Right atrium auricular region (tissue), 2 donors: ENCODE measurements at places on chromosomes 1 and 21.

DNA sequence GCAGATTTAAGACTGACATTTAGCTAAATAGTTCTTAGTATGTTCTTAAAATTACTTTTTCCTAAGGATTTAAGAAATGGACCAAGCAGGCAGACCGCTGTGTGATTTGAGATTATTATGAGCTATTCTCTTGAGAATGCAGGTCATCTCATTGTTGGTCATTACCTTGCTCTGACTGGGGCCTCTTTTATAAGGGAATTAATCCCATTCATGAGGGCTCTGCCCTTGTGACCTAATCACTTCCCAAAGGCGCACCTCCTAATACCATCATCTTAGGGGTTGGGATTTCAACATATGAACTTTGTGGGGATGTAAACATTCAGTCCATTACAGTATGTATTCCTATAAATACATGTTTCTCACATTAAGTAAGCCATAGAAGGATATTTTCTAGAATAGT is 24.2 kb downstream of the OSBPL9 start:
- no peak for DNase-seq
- H3K27ac ChIP-seq, result peak overlapping the region; percentile 84
- no peak overlapping the region for H3K4me3 ChIP-seq
- no peaks in the 10 kb centered on the region for H3K36me3 ChIP-seq

DNA sequence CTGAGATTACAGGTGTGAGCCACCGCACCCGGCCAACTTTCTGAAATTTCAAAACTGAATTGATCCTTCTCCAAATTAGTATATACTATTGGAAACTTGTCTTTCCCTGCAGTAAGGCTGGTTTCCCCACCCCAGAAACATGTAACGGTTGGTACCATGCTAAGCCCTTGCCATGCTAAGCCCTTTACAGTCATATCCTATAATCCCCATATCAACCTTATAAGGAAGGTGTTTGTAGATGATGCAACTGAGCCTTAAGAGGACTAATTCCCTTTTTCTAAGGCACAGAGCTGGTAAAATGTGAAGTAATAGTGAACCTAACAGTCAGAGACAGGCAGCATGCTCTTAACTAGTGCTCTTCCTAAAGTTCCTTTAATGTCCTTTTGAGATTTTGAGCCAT is 413.7 kb downstream of the DISC1 start:
- H3K36me3 ChIP-seq, result no peaks in the 10 kb centered on the region
- H3K27ac ChIP-seq, result no peak overlapping the region
- no peaks in the 10 kb centered on the region for H3K27me3 ChIP-seq
- no peak for DNase-seq
- H3K4me3 ChIP-seq, result no peak overlapping the region
- H3K4me1 ChIP-seq, result no peaks in the 10 kb centered on the region

DNA sequence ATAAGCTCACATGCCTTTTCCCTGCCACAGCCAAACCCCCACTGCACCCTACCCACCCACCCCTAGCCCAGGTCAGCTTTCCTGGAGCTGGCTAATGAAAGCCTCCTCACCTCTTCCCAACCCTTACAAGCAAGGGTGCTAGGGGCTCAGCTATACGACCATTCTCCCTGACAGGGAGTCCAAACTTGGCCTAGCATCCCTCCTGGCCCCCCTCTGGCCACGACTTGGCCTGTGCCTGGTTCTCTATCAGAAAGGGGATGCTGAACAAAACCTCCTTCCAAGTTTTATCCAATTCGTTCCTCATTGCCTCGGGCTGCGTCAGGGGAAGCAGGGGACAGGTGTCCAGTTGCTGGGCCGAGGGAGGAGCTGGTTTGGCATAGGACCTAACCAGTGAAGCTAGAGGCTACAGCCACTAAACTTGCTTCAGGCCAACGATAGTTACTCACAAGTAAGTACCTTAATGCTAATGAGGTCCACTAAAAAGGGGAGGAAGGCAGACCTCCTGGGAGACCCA is 8.6 kb downstream of the TMEM81 start:
- peaks cover 13% of the 10 kb centered on the region for H3K4me1 ChIP-seq
- no peaks in the 10 kb centered on the region for H3K36me3 ChIP-seq
- DNase-seq, result no peak

- H3K4me1 ChIP-seq, result no peaks in the 10 kb centered on the region
- H3K27ac ChIP-seq, result no peak overlapping the region
- peaks cover 45% of the 10 kb centered on the region for H3K36me3 ChIP-seq
- DNase-seq, result no peak
- no peaks in the 10 kb centered on the region for H3K27me3 ChIP-seq
Observed at GRCh38 chr1:205714190-205714905, 34.0 kb upstream of the SLC45A3 start.

- H3K4me1 ChIP-seq, result peaks cover 15% of the 10 kb centered on the region
- no peak overlapping the region for H3K27ac ChIP-seq
- H3K4me3 ChIP-seq, result no peak overlapping the region
- H3K36me3 ChIP-seq, result peaks cover 33% of the 10 kb centered on the region
- no peaks in the 10 kb centered on the region for H3K27me3 ChIP-seq
Observed at GRCh38 chr1:46568461-46568891, 17.0 kb upstream of the KNCN start.

DNA sequence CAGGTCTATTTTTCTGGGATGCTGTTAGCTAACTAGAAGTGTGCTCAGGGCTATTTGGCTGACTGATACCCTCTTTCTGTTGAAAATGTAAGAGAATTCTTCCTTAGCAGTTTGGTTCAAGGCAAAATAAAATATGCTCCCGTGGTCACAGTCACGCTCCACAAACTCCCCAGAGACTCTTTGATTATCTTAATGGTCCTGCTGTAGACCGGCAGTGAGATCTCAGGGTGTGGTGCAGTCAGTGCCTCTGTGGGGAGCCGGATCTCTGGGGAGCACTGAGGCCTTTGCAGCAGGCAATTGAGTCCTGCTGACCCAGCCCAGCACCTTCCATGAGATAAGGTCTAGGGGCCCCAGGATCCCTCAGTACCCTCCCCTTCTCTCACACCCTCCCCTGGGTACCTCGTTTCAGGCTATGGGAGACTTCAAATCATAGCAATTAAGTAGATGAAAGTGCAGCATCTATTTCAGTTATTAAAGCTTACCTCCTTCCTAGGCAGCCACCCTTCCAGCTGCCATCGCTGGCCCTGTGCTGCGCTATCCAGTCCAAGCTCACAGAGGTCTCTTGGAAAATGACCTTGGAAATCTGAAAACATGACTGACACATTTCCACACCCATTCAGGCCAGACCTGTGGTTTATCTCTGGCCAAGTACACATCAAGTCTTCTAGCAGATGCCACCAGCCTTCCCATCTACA is 98.1 kb downstream of the SEC16B start:
- H3K27me3 ChIP-seq, result no peaks in the 10 kb centered on the region
- H3K36me3 ChIP-seq, result no peaks in the 10 kb centered on the region
- H3K4me1 ChIP-seq, result no peaks in the 10 kb centered on the region
- no peak overlapping the region for H3K27ac ChIP-seq
- DNase-seq, result no peak
- H3K4me3 ChIP-seq, result no peak overlapping the region

DNA sequence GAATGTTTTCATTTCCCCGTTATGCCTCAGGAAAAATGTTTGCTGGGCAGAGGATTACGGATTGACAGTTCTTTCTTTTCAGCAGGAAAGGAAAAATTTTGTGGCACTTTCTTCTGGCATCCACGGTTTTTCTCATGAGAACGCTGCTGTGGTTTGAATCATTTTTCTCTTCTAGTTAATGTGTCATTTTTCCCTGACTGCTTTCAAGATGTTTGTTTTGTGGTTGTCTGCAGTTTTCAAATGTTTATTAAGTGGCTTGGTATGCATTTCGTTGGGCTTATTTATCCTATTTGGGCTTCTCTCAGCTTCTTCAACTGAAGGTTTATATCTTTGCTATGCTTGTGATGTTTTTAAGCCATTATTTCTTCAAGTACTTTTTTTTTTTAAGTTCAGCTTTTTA is 359.0 kb downstream of the RGS7 start:
- H3K4me3 ChIP-seq, result no peak overlapping the region
- no peaks in the 10 kb centered on the region for H3K36me3 ChIP-seq
- H3K27ac ChIP-seq, result no peak overlapping the region
- H3K27me3 ChIP-seq, result no peaks in the 10 kb centered on the region
- H3K4me1 ChIP-seq, result no peaks in the 10 kb centered on the region

- no peak for DNase-seq
- H3K36me3 ChIP-seq, result peaks cover 15% of the 10 kb centered on the region
- no peaks in the 10 kb centered on the region for H3K27me3 ChIP-seq
- H3K27ac ChIP-seq, result peak overlapping the region; percentile 97
- no peaks in the 10 kb centered on the region for H3K4me1 ChIP-seq
Observed at GRCh38 chr1:202967684-202968281, 726 bp upstream of the CYB5R1 start.

GRCh38 chr1:182249201-182249676 is 142.4 kb downstream of the GLUL start:
- no peak for DNase-seq
- no peak overlapping the region for H3K4me3 ChIP-seq
- H3K27ac ChIP-seq, result no peak overlapping the region

DNA sequence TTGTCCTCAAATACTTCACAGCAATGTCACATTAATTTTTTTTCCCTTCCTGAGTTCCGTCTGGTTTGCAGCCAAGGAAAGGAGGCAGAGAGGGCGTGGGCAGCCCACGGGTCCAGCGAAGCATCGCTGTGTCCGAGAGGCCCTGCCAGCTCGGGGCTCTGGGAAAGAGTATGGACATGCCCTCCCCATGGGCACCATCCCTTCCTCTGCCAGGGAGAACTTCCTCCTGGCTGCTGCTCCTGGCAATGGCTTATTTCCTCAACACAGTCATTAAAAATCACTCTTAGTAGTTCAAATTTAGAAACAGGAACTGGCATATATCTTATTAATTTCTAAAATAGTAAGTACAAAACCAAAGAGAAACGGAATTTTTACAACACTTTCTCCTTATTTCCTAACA is 115.4 kb downstream of the RIPK4 start:
- H3K36me3 ChIP-seq, result no peaks in the 10 kb centered on the region
- peaks cover 25% of the 10 kb centered on the region for H3K4me1 ChIP-seq
- no peaks in the 10 kb centered on the region for H3K27me3 ChIP-seq
- H3K27ac ChIP-seq, result no peak overlapping the region
- no peak overlapping the region for H3K4me3 ChIP-seq
